ENCODE measurements at places on chromosomes 3 and 15.
A peak's percentile ranks its signal among the peaks of the same experiment; 100 is the strongest.

DNA sequence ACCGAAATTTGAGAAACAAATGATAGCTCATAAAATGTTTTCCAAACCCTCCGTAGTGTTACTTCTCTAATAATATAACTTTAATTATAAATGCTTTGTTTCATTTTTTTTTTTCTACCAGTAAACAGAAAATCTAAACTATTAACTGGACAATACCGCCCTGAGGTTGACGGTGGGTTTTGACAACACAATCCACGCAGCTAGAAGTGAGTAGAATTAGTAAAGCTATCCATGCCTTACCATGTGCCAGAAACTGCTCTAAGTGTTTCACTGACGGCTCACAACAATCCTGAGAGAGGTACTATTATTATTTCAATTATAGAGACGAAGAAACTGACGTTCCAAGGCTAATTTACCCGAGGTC, 410 bp downstream of the NDUFAF1 start:
- 0 out of 2 replicates have a peak, but pooled peaks cover 4% of the 10 kb centered on the region for H3K4me1 ChIP-seq
- H3K4me3 ChIP-seq = peak overlapping the region; percentile 86
- no peaks in the 10 kb centered on the region for H3K36me3 ChIP-seq
- H3K27me3 ChIP-seq = no peaks in the 10 kb centered on the region
- no peak for DNase-seq

DNA sequence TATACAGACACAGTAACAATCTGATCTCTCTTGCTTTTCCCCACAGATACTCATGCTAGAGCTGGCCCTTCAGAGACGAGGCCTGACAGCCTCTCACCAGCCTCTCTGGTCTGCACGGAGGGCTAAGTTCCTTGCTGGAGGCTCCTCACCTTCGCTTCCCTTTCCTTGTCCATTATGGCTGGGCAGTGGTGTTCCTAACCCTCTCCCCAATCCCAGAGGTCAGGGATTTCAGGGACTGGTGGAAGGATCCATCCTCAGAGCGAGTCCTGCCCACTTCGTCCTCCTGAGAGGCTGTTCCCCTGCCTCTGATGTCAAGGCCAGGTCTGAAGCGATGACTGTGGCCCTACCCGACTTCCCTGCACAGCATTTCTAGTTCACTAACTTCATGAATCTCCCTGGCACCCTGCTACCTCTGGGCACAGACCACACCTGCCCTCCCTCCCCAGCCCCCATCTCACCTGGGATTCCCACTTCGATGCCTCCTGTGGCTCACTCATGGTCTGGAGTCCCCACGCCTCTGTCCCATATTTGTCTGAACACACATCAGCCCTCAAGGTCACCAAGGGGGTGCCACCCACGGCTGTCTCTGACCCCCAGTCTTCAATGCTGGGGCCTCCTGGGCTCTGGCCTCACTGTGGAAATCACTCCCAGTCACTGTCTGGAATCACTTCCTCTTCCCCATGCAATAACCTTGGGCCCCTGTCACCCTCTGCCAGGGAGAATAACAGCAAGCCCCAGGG, 124.9 kb upstream of the PRR20G start:
- DNase-seq = no peak
- H3K4me1 ChIP-seq = no peaks in the 10 kb centered on the region
- H3K27ac ChIP-seq = no peak overlapping the region
- H3K27me3 ChIP-seq = peaks cover 31% of the 10 kb centered on the region

GRCh38 chr15:40984964-40985363, 31.7 kb downstream of the CHAC1 start:
- H3K27me3 ChIP-seq = no peaks in the 10 kb centered on the region
- H3K27ac ChIP-seq = no peak overlapping the region
- H3K36me3 ChIP-seq = peaks cover 35% of the 10 kb centered on the region
- no peaks in the 10 kb centered on the region for H3K4me1 ChIP-seq
- no peak for DNase-seq
- H3K4me3 ChIP-seq = no peak overlapping the region

DNA sequence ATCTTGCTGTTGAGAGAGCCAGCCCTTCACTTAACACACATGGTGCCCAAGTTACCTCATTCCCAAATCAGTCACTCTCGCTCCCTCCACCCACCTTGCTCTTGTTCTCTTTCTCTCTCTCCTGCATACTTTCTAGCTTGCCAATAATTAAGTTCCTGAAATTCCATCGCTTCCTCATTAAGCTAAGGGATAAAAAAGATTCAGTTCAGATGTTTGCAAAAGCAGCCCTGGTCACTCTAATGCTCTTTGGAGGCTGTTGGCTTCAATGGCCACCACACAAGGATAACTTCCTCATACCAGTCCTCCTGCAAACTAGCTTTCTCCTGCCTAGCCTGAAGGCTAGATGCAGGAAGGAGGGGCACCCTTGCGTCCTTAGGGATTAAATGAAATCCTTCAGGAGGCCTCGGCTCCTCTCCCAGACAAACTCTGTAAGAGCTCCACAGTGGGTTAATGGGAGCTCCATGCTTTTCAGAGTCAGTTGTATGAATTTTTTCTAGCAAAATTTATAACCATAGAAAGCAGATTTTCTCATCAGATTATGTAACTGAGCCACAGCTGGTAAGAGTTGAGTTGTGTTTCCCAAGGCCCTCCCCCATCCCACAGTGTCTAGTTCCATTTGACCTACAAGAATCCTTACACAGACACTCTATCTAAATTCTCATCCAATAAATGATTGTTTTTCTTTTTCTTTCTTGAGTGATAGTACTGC, 176.6 kb upstream of the TRIM42 start:
- no peak overlapping the region for H3K27ac ChIP-seq
- peaks cover 2% of the 10 kb centered on the region for H3K27me3 ChIP-seq
- H3K36me3 ChIP-seq = no peaks in the 10 kb centered on the region

GRCh38 chr3:138463724-138464490, 29.5 kb downstream of the ESYT3 start:
- no peak overlapping the region for H3K4me3 ChIP-seq
- H3K27ac ChIP-seq = no peak overlapping the region
- DNase-seq = no peak
- no peaks in the 10 kb centered on the region for H3K27me3 ChIP-seq

- H3K36me3 ChIP-seq = no peaks in the 10 kb centered on the region
- H3K4me3 ChIP-seq = no peak overlapping the region
- DNase-seq = no peak
- H3K27me3 ChIP-seq = no peaks in the 10 kb centered on the region
- H3K4me1 ChIP-seq = no peaks in the 10 kb centered on the region
- no peak overlapping the region for H3K27ac ChIP-seq
These were observed 38.7 kb downstream of the FGD5 start for GRCh38 chr3:14857506-14857905.

GRCh38 chr3:111980716-111981456, 2.1 kb downstream of the ABHD10 start:
- no peak overlapping the region for H3K4me3 ChIP-seq
- DNase-seq = no peak
- peaks cover 16% of the 10 kb centered on the region for H3K36me3 ChIP-seq
- peaks cover 3% of the 10 kb centered on the region for H3K27me3 ChIP-seq
- peaks cover 11% of the 10 kb centered on the region for H3K4me1 ChIP-seq

DNA sequence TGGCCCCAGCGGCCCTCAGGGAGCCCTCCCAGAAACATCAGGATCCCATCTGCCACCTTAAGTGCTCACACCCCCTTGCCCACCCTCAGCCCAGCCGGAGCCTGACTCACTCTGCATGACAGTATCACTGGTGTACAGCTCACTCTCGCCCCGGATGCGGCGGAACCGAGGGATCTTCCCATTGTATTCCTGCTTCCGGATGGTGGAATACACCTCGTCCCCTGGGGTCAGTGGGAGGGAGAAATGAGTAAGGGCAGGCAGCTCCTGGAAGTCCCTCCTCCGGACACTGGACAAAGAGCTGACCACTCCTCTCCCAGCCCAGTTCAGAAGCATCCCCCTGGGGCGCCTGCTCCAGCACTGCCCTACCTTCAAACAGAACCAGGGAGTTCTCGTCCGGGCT, 16.5 kb downstream of the SEMA7A start:
- H3K4me3 ChIP-seq = no peak overlapping the region
- no peak overlapping the region for H3K27ac ChIP-seq
- no peaks in the 10 kb centered on the region for H3K36me3 ChIP-seq
- DNase-seq = no peak
- peaks cover 27% of the 10 kb centered on the region for H3K4me1 ChIP-seq

DNA sequence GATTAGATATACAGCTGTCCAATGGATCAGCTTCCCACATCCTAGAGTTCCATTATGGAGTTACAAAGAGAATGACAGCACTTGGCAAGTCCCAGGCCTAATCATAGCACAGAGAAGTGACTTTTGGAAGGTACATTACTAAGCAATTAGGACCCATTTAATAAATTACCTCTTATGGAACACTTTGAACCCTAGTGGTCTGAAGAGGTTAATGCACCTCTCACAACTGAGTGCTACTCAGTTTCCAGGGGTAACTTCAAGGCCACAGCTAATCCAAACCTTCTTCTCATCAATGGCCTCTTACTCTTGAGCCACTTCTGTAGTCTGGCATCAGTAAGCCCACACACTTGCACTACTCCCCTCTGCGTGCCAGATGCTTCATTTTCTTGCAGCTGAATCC, 34.9 kb upstream of the MEIS2 start:
- H3K27me3 ChIP-seq = peaks cover 2% of the 10 kb centered on the region
- H3K4me3 ChIP-seq = no peak overlapping the region
- no peaks in the 10 kb centered on the region for H3K4me1 ChIP-seq
- DNase-seq = no peak

DNA sequence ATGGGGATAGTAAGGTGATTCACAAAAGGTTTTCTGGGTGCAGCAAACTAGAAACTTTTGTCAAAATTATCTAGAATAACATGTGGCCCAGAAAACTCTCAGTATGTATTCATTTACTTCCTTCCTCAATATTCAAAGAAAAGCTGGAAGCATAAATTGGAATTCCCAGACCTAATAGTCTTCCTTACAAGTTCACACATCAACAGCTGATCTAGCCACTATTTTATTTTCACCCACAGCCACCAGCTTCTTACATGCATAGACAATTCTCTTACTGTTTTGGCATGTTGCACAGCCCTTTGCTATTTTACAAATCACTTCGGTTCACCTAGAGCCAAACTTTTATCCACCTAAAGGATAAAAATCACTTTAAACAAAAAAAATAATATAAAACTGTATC, 647.8 kb upstream of the CCDC54 start:
- DNase-seq = no peak
- H3K27me3 ChIP-seq = no peaks in the 10 kb centered on the region
- H3K27ac ChIP-seq = no peak overlapping the region
- no peaks in the 10 kb centered on the region for H3K36me3 ChIP-seq
- H3K4me1 ChIP-seq = no peaks in the 10 kb centered on the region

DNA sequence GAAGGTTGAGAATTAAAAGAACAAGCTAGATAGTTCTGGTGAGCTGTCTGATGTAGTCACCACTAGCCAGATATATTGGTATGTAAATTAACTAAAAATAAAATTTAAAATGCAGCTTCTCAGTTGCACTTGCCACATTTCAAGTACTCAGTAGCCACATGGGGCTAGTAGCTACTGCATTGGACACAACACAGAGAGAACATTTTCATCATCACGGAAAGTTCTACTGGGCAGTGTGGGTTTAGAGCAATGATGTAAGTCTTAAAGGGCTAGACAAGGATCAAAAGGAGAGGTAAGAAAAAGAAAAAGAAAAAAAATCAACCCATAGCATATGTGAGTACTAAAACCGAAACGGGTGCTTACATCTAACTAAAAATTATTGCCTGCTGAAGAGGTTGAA, 282.4 kb upstream of the LRRFIP2 start:
- no peaks in the 10 kb centered on the region for H3K4me1 ChIP-seq
- H3K27me3 ChIP-seq = peaks cover 11% of the 10 kb centered on the region
- DNase-seq = no peak
- no peaks in the 10 kb centered on the region for H3K36me3 ChIP-seq
- H3K27ac ChIP-seq = no peak overlapping the region

DNA sequence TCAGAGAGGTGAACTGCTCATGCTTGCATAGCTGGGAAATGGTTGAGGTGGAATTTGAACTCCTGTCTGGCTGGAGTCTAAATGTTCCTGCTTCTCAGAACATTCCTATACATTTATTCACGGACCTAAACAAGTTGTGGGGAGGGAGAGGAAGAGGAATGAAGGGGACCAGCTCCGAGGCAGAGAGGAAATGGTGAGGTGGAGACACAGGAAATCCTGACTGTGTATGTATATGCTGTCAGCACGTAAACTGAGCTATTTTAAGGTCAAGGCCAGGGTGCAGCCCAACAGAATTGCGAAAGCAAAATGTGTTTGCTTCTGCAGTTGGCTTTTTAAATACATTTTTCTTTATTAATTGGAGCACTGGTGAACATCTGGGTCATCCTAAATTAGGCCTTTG, 74.1 kb upstream of the POMGNT2 start:
- H3K27ac ChIP-seq = no peak overlapping the region
- H3K36me3 ChIP-seq = no peaks in the 10 kb centered on the region
- no peak overlapping the region for H3K4me3 ChIP-seq
- H3K27me3 ChIP-seq = no peaks in the 10 kb centered on the region
- no peak for DNase-seq

DNA sequence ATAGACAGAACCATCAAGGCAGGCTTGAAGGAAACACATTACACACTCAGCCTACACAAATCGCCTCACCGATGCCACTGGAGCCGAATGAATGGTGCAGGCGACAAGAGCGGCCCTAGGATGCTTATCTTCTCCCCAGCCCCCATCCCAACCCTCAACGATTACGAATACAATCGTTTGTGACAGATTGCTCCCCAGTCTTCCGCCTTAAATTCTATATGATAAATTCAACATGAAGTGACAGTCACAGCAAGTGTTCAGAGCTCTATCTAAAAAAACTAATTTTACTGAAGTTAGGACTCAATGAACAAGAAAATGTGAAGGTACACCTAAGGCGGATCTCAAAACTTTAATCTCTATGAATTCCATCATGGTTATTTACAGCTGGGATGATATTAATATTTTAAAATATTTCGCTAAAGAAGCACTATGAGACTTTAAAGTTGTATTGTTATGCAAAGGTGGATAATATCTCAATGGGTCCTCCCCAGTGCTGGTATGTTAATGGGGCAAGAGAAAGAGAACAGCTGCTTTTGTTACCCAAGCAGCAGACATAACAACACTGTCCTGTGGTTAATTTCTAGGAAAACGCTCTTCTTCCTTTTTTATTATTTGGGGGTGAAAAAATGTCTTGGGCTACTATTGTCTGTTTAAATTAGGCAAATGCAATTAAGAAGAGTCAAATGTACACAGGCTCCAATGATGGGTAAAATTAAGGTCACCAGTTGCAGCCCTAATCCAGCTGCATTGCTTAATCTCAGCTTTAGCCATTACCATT, 147.6 kb upstream of the NR2F2 start:
- H3K4me3 ChIP-seq = no peak overlapping the region
- no peaks in the 10 kb centered on the region for H3K36me3 ChIP-seq
- H3K27ac ChIP-seq = no peak overlapping the region
- H3K27me3 ChIP-seq = no peaks in the 10 kb centered on the region
- H3K4me1 ChIP-seq = no peaks in the 10 kb centered on the region
- DNase-seq = no peak

GRCh38 chr3:99774467-99774866, 43.2 kb upstream of the CMSS1 start:
- peaks cover 6% of the 10 kb centered on the region for H3K27me3 ChIP-seq
- no peak overlapping the region for H3K27ac ChIP-seq
- no peak for DNase-seq
- no peaks in the 10 kb centered on the region for H3K36me3 ChIP-seq
